Mammary epithelial cell (primary cell): ENCODE measurements at places on chromosomes 12 and 14.

DNA sequence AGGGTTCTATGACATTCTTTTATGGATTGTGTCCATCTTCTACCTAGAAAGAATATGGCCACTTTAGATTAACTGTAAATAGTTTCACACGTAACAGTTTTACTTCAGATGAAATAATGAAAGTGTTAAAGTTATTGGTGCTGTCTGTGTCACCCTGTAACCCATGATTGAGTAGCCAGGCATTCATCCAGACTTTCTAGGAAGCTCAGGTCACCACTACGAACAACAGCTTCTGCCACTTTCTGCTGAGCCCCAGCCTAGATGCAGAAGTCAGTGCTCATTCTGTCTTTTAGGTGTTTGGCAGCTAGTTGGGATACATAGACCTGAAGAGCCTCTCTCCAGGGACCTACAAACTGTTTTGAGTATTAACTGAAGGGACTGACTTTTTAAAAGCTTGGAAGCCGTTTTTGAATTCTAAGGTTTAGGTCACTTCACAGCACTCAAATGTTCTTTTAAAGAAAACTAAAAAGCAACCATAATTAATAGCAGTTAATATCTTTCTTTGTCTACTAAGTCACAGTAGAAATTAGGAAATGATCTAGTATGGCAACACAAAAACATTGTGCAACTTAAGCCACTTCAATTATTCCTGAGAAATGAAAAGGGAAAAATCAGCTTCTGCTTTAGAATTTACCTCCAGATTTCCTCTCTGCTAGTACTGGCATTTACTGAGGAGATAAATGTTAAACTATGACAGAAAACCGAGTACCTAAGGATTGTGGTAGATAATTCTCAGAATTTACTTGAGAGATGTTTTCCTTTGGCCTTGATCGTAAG lies 266.9 kb downstream of the CCDC91 start:
- no peak for DNase-seq

- DNase-seq: no peak
These were observed 100.9 kb upstream of the PARP11 start for GRCh38 chr12:3973973-3974644.

- no peak for DNase-seq
These were observed 271.4 kb upstream of the NPAS3 start for GRCh38 chr14:32667287-32667686.

DNA sequence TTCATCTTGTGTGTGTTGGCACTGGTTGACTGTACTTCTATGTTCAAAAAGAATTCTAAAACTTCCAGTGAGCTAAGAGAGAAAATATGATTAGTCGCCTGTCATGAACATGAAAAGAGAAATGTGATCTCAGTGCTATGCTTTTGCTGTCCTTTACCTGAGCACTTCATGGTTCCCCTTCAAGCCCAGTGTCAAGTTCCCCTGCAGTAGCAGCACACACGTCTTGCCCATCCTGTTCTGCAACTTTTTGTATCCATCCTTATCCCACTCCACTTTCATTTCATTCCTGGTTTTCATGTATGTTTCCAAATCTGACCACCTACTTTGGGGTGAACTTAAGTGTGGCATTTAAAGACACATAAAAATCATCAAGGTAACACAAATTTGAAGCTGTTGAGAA lies 848.0 kb upstream of the USP15 start:
- peak; percentile 9 for DNase-seq

DNA sequence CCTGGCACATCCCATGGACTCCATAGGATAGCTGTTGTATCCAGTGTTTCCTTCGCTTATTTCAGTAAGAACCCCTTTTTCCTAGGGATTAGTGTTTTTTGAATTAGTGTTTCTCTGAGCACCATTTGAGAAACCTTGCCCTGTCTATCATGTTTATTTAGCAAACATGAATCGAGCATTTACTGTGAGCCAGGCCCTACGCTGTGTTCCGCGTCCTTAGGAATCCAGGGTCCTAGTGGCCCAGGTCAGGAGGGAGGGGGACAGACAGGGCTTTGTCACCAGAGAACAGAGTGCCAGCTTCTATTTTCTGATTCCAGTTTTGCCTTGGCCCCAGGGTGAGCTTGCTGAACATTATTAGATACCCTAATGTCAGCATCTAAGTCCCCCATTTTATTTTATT lies 2.5 kb downstream of the TEAD4 start:
- no peak for DNase-seq

GRCh38 chr14:60658211-60658690 lies 9.0 kb upstream of the SIX1 start:
- DNase-seq: no peak

DNA sequence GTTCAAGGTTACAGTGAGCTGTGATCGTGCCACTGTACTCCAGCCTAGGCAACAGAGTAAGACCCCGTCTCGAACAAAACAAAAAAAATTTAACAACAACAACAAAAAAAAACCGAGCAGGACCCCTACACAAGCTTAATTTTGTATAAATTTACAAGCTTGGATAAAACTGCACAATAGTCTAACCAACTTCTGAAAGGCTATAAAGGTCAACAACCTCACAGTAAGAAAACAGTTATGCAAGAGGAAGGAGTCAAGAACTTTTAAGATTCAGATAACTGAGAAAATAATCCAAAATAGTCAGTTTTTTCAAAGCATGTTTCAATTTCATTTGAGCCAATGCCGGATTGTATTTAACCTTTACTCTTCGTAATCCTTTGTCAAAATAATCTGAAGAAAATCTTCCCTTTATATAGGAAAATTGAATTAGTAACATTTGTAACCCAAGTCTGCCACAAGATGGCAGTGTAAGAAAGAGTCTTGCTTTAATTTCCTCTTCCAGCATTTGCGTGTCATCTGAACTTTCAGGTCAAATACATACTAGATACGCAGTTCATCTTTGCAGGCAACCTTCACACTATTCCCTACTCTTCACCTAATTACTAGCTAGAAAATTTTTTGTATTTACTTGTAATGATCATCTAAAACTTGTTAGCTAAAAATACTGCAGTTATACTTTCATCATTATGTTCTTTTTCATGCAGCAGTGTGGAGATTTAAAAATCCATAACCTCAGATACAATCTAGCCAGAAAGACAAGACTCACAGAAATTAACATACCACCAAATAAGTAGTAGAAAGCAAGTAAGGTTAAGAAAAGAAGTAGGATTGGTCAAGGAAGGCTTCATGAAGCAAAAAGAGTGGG lies 5.8 kb downstream of the CCNB1IP1 start:
- peak; percentile 50 for DNase-seq
